ENCODE measurements at places on chromosomes 12 and 14. TPM values are rescaled to one million over a fixed set of nuclear protein-coding genes. Genes with fewer than 3 reads are reported as not detected.

USP5 gene
- 119 TPM for total RNA-seq

OR4E2 gene
- total RNA-seq, result not detected

RBMS2 gene
- 122 TPM for total RNA-seq

ACACB gene
- total RNA-seq, result 1.7 TPM

ZFYVE21 gene
- 48.1 TPM for total RNA-seq

NTS gene
- total RNA-seq, result 79.2 TPM

TBC1D30 gene
- total RNA-seq, result 3.6 TPM

RAD51AP1 gene
- 12.5 TPM for total RNA-seq

DNA sequence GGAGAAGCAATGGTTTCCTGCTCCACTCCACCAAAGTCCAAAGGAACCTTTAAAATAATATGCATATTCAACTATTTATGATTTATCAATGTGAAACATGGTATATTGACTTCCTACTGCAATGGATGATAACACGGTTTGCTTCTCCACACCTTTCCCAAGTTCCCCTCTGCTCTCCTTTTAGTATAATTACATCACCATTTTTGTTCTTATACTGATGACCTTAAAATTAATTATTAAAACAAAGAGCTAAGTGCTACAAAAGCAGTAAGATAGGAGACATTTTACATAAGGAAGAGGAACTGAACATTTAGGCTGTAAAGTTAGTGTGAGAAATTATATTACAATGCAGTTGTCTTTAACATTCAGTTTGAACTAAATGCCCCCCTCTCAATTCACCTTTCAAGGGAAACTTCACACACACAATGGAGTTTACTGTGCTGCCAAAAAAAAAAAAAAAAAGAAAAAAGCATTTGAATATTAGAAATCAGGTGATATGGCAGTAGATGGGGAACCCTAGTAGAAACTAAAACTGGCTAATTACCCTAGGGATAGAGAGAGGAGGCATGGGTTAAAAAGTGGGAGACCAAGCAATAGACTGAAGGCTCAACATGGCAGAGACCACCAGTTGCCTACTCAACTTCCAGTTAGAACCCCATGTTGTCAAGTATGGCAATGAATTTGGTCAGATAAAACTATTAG, 37.1 kb upstream of the STK38L start:
- no peak for DNase-seq

GRCh38 chr12:62613081-62613480, 146.5 kb downstream of the MON2 start:
- no peak for DNase-seq

- no peak for DNase-seq
Measured at GRCh38 chr14:39857376-39858055, 425.3 kb upstream of the FBXO33 start.

DNA sequence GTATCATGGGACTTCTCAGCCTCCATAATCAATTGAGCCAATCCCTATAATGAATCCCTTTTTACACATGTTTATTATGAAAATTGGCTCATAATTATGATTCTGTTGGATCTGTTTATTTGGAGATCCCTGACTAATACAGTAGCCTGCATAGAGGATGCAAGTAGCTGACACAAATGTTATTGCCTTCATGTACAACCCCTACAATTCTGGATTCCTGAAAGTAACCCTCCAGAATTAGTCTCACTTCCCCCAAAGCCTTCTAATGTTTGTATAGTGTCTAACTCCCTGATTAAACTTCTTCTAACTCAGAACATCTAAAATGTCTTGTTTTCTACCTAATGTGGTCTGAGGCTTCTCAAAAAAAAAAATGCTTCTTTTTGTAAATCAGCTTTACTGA, 6.6 kb upstream of the SMIM10L1 start:
- DNase-seq, result no peak

DNA sequence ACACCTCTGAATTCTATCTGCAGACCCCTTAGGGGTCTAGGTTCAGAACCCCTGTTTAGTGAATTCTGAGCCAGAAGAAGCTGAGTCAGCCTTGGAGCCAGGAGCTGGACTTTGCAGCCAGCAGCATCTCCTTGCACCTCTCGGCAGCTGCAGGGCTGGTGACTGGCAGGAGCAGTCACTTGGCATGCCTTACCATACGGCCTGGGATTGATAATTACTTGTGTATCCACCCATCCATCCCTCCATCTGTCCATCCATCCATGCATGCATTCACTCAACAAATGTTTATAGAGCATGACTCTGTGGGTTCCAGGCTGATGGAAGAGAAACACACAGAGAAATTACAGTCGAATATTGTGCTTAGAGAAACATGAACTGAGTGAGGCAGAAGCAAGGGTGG, 67.5 kb upstream of the PRIMA1 start:
- no peak for DNase-seq

GRCh38 chr12:54798651-54799050, 55.7 kb upstream of the MUCL1 start:
- no peak for DNase-seq

GRCh38 chr12:68932128-68932960, 627 bp downstream of the CPM start:
- no peak for DNase-seq

GRCh38 chr12:58588770-58589169, 331.5 kb downstream of the LRIG3 start:
- no peak for DNase-seq

- DNase-seq, result no peak
Measured at GRCh38 chr14:103401223-103402214, 16.3 kb downstream of the MARK3 start.

DNA sequence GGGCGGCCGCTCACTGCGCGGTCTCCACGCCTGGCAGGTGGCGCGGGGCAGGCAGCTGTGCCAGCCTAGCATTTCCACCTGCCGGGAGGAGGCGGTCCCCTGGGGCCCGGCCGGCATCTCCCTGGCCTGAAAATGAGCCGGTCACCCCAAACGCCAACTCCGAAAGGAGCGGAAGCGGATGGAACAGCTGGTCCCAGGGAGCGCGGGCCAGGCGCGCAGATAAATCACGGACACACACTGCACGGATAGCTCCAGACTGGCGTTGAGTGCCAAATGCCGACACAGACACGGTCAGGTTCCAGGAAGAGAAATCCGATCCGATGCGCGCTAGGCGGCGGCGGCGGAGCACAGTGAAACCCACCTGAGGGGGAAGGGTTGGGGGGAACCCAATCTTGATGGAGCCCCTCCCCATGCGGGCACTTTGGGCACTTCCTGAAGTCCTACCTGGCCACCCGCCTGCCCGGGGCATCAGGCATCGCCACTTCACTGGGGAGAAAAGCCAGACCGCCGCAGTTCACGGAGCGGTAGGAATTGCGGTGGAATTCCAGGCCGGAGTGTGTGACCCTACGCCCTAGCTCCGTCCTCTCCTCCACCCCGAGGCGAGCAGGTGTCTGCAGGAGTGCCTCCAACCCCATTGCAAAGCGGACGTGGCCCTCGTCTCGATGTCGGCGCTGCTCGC, 624 bp upstream of the PLEKHD1 start:
- peak; percentile 19 for DNase-seq

GRCh38 chr12:130859161-130859560, 12.7 kb upstream of the RAN start:
- DNase-seq, result no peak

DNA sequence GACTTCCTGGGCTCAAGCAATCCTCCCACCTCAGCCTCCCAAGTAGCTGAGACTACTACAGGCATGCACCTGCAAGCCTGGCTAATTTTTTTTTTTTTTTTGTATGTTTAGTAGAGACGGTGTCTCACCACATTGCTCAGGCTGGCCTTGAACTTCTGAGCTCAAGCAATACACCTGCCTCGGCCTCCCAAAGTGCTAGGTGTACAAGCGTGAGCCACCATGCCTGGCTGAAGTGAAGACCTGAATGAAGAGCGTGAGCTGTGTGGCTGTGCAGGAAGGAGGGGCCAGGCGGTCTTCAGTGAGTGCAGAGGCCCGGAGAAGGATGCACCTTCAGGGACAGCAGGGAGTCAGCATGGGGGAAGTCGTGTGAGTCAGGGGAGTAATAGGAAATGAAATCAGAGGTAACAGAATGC, 14.9 kb upstream of the NFKBIA start:
- DNase-seq, result no peak

- no peak for DNase-seq
Measured at GRCh38 chr12:47034661-47035060, 44.8 kb upstream of the PCED1B start.
